Ecto neural progenitor cell (in vitro differentiated cells): ENCODE measurements at places on chromosomes 5 and 9.

- no peak for DNase-seq
Observed at GRCh38 chr5:82446809-82447208, 168.7 kb upstream of the RPS23 start.

DNA sequence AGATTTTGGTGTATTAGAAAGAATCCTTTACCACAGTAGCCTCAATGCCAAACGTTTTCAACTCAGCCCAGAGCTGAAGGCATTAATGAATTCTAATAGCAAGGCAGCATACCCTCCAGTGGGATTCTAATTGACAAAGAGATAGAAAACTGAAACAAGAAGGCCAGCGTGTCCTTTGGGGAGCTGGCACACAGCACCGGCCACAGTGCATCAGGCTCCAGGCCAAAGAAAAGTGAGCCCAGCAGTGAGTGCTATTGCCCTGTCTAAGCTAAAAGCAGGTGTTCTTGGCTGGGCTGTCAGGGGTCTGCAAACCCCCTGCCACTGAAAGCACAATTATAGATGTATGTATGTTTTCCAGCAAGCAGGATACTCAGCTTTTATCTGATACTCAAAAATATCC, 40.4 kb downstream of the PPIC start:
- DNase-seq, result no peak

GRCh38 chr5:57102189-57102904, 71.5 kb upstream of the GPBP1 start:
- DNase-seq, result no peak

GRCh38 chr5:88694023-88694679, 188.8 kb downstream of the MEF2C start:
- no peak for DNase-seq

DNA sequence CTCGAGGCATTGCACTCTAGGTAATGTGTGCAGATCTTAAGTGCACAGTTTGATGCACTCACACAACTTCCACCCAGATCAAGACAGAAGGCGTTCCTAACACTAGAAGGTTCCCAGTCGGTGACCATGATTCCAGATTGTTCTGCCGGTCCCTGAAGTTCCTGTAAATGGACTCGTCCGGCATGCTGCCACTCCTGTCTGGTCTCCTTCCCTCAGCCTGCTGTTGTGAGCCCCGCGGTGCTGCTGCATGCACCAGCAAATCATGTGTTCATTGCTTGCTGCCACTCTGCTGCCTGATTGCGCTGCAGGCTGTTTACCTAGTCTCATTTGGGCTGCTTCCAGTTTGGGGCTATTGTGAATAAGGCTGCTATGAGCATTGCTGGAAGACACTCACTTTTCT, 11.5 kb downstream of the STKLD1 start:
- DNase-seq, result no peak

DNA sequence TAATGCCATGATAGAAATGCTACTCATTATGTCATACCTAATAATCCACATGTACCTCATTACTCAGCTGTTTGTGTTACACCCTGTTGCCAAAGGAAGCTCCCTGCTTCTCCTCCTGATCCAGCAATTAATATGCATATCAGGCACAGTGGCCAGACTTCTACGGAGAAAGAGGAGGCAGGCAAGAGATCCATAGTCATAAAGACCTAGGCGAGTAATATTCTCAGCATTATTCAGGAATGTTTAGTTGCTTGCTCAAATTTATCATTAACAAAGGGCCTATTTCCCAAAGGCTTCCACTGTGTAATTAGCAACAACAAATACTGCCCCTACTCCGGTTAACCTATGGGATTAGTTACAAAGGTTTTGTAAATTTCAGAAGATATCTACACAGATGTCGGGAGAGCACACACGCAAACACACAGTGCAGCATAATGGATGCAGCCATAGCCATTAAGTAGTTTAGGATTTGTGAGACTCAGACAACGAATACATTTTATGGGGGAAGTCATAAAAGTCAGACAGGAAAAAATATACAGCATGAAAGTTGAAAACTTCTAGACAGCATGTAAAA, 192.6 kb downstream of the EFNA5 start:
- DNase-seq, result no peak

GRCh38 chr9:14561929-14562405, 131.3 kb downstream of the ZDHHC21 start:
- peak; percentile 67 for DNase-seq

- no peak for DNase-seq
Observed at GRCh38 chr5:160547061-160547460, 125.4 kb downstream of the PTTG1 start.

DNA sequence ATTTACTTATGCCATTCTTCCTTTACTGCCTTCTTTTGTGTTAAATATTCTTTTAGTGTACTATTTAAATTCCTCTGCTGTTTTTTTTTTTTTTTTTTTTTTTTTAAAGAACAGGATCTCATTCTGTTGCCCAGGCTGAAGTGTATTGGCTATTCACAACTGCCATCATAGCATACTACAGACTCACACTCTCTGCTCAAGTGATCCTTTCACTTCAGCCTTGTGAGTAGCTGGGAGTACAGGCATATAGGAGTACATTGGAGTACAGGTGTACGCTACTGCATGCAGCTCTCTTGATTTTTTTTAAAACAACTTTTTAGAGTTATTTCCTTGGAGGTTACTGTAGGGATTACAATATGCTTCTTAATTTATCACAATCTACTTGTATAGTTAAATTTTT, 56.1 kb downstream of the NIPBL start:
- no peak for DNase-seq

- no peak for DNase-seq
Observed at GRCh38 chr5:14339468-14339867, 196.3 kb downstream of the TRIO start.

DNA sequence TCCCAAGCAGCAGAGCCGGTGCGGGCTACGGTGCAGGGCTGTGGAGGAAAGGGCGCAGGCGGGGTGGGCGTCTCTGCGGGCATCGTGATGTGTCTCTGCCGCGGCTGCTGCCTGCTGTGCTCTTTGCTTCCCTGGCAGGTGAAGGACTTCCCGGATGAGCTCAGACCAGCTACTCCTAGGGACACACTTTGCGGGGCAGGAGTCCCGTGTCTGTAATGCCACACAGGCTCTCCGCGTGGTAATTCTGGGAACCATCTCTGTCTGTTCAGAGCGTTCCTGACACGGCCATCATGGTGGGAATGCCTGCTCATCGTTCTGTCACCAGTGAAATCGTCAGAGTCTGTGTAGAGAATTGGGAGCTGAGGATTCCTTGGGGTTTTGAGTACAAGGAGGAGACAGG, 235.5 kb downstream of the FANCC start:
- DNase-seq, result no peak

- peak; percentile 67 for DNase-seq
Observed at GRCh38 chr9:96450613-96451528, 902 bp downstream of the HABP4 start.

GRCh38 chr5:148836272-148837250, 10.2 kb downstream of the ADRB2 start:
- DNase-seq, result no peak

DNA sequence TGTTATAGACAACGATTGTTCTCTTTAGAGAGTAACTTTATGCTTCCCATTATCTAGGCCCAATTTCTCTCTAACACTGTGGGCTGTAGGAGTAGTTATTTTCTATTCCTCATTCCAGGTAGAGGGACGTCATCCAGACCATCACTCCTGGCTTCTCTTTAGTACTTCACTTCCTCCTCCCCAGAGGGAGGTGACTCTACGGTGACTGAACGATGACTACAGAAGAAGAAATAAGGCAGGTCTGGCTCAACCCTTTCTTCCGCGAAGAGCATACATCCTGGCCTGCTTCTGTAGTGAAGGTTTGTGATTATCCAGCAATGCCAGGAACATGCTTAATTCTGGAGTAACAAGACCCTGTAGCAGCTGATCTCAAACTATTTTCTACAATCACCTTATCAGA, 50.8 kb downstream of the HMGCR start:
- DNase-seq, result no peak

DNA sequence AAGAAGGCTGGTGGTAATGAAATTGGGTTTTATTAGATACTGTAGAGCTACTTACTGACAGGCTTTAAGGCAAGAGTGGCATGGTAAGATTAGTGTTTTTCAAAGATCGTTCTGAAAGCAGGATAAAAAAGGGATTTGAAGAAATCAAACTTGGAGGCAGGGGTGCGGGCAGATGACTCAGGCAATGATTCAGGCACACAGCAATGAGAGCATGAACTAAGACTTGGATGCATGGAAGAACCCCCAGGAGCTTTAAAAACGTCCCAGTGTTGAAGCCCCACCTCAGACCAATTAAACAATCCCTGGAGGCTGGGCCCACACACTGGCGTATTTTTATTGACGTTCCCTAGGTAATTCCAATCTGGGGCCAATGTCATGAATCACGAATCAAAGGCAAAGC, 102.5 kb downstream of the SREK1 start:
- DNase-seq, result no peak

GRCh38 chr5:85170183-85170582, 785.5 kb upstream of the EDIL3 start:
- no peak for DNase-seq

- DNase-seq, result no peak
Observed at GRCh38 chr5:73856997-73857396, 231.0 kb downstream of the ARHGEF28 start.

- no peak for DNase-seq
Observed at GRCh38 chr5:177372034-177372896, 12.0 kb upstream of the SLC34A1 start.

GRCh38 chr5:131279204-131279603, 15.4 kb downstream of the CDC42SE2 start:
- DNase-seq, result no peak

DNA sequence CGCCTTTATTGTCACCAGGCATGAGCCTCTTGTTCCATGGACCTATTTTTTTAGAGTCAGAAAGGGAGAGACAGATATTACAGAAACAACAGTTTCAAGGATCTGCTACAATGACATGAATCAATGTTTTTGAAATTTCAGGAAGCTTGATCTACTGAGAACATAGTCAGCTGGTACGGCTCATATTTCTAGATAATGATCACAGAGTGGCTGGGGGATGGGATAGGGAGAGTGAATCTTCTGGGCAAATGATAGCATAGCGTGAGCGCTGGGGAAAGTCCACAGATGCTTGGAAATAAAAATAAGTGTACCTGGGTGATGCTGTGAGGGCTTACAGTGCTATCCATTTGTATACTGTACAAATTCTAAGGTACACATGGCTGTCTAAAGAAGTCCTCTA, 340.4 kb downstream of the EBF1 start:
- no peak for DNase-seq

- DNase-seq, result no peak
Observed at GRCh38 chr5:149387081-149387631, 8.1 kb upstream of the IL17B start.

DNA sequence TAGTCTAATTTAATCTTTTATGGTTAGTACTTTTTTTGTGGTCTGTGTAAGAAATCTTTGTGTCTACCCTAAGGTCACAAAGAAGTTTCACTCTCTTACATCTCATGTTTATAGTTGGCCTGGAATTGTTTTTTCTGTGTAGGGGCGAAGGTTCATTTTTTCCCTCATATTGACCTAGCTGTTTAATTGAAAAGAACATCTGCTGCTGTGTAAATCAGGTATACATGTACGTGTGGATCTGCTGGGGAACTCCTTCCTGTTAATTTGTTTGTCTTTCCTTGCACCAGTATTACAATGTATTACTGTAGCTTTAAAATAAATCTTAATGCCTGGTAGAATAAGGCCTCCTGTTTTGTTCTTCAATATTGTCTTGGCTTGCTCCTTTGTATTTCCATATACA, 37.8 kb downstream of the EXOSC2 start:
- no peak for DNase-seq

- DNase-seq, result no peak
Observed at GRCh38 chr9:16524823-16525222, 345.6 kb downstream of the BNC2 start.

GRCh38 chr5:172641359-172642050, 442 bp downstream of the NEURL1B start:
- no peak for DNase-seq

DNA sequence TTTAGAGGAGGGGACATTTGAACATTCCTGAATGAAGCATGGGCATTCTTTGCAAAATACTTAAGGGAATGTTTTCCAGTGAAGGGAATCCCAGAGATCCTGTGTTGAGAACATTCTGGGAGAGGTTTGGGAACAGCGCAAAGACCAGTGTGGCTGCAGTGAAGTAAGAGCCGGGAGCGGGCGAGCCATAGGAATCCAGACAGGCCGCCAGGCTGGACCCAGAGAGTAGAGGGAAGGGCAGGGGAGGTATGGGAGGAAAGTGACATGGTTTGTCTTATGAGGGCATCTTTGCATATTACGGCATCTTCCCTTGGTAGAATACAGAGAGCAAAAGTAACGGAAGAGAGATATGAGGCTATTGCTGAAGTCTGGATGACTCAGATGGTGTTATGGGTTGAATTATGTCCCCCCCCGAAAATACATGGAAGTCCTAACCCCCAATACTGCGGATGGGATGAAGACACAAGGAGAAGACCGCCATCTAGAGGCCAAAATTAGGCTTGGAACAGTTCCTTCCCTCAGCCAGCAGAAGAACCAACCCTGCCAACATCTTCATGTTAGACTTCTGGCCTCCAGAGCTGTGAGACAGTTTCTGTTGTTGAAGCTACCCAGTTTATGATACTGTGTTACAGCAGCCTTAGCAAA, 268.2 kb downstream of the MAST4 start:
- no peak for DNase-seq

GRCh38 chr5:175590471-175590881, 67.4 kb upstream of the HRH2 start:
- no peak for DNase-seq

DNA sequence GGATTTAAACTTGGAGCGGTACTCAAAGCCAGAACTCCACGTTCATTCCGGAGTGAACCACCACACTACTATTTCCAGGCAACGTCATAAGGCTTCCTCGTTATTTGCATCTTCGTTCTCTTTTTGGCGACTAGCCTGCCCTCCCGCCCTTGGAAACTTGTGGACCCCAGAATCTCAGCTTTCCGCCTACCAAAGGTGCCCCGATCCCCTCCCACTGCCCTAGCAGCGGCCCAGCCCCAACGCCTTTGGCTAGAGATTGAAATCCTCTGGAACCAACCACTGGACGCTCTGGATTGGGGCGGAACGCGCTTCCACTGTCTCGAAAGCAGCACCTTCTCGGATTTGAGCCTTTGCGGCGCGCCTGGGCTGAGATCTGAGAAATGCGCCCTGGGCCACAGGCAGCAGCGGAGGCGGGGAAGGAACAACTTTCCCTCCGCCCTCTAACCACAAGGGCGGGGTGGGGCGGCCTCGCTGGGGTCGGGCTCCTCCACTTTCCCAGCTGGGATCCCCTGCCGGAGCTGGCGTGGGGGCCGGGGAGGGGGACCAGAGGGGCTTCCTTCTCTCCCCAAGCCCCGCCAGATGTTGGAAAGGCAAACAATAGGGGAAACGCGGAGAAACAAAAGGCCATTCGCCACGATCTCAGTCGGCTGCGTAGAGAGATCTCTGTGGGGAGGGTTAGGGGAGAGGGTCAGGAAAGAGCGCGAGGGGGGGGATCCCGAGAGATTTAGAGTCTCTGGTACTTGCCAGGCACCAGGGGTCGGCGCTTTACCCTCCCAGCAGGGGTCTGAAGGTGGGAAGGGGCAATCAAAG, 1.3 kb downstream of the MOB3B start:
- peak; percentile 90 for DNase-seq

GRCh38 chr9:82721593-82721992, 341.3 kb downstream of the RASEF start:
- no peak for DNase-seq
